ENCODE measurements at places on chromosomes 11 and 22. TPM values are rescaled to one million over a fixed set of nuclear protein-coding genes. Genes with fewer than 3 reads are reported as not detected.
A peak's percentile ranks its signal among the peaks of the same experiment; 100 is the strongest.

GRCh38 chr22:29842740-29843139 is 4.7 kb upstream of the ASCC2 start:
- peak; percentile 62 for DNase-seq

DNA sequence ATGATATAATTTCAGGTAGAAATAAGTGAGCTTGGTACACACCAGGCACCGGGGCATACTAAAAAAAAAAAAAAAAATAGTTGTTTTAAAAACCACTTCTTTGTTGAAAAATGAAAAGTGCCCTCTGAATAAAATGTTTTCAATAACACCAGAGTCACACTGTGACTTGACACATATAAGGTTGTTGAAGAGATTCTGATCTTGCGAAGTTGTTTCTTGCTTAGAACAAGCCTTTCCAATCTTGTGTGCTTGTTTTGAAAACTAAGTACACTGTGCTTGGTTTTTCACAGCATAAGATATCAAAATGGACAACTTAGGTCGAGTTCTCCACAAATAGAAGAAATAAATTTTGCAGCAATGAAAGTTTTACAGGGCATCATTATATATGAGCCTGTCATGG is 17.0 kb downstream of the PDGFD start:
- no peak for DNase-seq

- DNase-seq, result no peak
Observed at GRCh38 chr22:42202048-42202447, 68.4 kb downstream of the TCF20 start.

Gene CCDC188
- 0.96 TPM for polyA plus RNA-seq

- DNase-seq, result peak; percentile 54
Observed at GRCh38 chr22:44648821-44649565, 53.0 kb upstream of the PRR5 start.

Gene GRAP2
- 0.50 TPM for polyA plus RNA-seq

- DNase-seq, result no peak
Observed at GRCh38 chr11:77510095-77510494, 36.2 kb upstream of the PAK1 start.

DNA sequence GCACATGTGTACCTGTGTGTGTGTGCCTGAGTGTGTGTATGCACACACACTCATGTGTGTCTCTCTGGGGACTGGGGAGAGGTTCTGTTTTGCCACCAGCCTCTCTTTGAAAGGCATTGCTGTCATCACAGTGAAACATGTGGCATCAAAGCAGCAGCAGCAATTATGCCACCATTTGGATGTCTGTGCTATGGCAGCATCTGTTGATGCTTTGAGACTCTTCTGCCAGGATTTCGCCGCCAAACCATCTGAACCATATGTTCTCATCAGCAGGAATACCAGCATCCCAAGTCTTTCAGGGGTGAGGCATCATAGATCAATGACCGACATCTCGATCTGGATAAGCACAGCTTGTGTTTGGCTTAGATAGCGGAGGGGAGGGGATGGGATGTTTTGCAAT is 168.6 kb downstream of the FAT3 start:
- no peak for DNase-seq

Gene BRSK2
- polyA plus RNA-seq, result 1.5 TPM

Gene SLN
- polyA plus RNA-seq, result 2,445 TPM

- peak; percentile 71 for DNase-seq
Observed at GRCh38 chr11:133163463-133164419, 368.6 kb downstream of the OPCML start.

Gene MISFA
- polyA plus RNA-seq, result 2.9 TPM

GRCh38 chr22:19941365-19942082 is at the start of the genes COMT and TXNRD2:
COMT (plus strand) TSS chr22:19941772; CDS start chr22:19962527, 20,755 bp downstream.
TXNRD2 (minus strand) TSS chr22:19941818; CDS start chr22:19941803, 15 bp downstream.
- DNase-seq, result peak; percentile 49

- DNase-seq, result no peak
Observed at GRCh38 chr11:1868636-1869291, 15.9 kb downstream of the LSP1 start.

- DNase-seq, result no peak
Observed at GRCh38 chr11:113160808-113161124, 153.6 kb upstream of the TTC12 start.

DNA sequence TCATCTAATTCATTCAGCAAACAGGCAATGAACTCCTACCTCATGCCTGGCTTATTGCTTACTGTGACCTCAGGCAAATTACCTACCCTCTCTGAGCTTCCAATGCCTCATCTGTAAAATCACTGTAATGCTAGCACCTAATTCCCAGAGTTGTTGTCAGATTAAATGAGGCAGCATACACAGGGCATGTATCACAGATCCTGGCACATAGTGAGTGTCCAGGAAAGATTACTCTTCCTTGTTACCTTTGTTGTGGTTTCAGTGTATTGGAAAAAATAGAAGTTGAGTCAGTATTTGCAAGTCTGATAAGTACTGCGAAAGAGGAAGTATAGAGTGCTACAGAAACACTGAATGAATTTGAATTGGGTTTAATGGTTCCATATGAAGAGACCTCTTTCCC is 26.4 kb upstream of the LRRC55 start:
- no peak for DNase-seq

DNA sequence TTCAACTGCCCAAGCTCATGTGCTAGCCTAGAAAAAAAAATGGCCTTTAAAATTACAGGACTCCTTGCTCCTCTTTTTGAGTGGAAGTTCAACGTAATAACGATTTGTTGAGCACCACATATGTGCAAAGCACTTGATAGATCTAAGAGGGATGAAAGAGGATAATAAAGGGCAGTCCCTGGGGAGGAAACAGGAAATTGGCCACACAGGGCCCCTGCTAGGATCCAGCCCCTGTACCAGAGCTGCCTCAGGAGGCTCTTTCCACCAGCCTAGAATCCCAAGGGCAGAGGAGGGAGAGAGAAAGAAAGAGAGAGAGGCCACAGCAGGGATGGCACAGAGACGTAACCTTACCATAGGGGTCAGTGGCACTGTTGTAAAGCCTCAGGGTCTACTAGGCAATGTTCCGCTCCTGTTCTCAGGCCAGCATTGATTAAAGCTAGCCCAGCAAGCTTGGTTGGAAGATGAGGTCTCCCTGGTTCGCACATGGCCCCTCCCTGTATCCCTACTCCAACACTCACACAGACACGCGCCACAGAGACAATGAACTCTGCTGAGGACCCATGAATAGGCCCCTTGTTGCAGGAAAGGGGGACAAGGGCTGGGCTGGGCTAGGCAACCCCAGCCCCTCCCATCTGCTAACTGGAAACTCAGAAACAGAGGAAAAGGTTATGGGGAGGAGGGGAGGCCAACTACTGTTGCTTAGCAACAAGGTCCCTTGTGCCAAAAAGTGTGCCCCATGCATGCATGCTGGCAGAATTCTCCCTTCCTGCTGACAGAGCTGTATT is at the start of gene TMPRSS5:
Gene TMPRSS5, minus strand, starts transcription at position 438 of the 785 bp plus-strand sequence. Its CDS starts 84 bp downstream, at position 354.
- no peak for DNase-seq

Gene OR2AG1
- 0.04 TPM for polyA plus RNA-seq

- no peak for DNase-seq
Observed at GRCh38 chr11:78800096-78800690, 225.5 kb upstream of the NARS2 start.

- DNase-seq, result peak; percentile 60
Observed at GRCh38 chr22:42685941-42686653, 34.6 kb downstream of the A4GALT start.
